ENCODE measurements at places on chromosomes 1 and 21.

GRCh38 chr1:110084227-110085078 is 14.0 kb upstream of the ALX3 start:
- ATAC-seq, result peak; percentile 71

- ATAC-seq, result no peak
Measured at GRCh38 chr1:29352719-29353420, 116.5 kb downstream of the PTPRU start.

GRCh38 chr1:118948351-118948750 is 39.8 kb downstream of the TBX15 start:
- no peak for ATAC-seq

- no peak for ATAC-seq
Measured at GRCh38 chr1:2452201-2452931, 23.7 kb upstream of the PLCH2 start.

- ATAC-seq, result no peak
Measured at GRCh38 chr21:45922648-45923047, 58.9 kb upstream of the COL6A1 start.

DNA sequence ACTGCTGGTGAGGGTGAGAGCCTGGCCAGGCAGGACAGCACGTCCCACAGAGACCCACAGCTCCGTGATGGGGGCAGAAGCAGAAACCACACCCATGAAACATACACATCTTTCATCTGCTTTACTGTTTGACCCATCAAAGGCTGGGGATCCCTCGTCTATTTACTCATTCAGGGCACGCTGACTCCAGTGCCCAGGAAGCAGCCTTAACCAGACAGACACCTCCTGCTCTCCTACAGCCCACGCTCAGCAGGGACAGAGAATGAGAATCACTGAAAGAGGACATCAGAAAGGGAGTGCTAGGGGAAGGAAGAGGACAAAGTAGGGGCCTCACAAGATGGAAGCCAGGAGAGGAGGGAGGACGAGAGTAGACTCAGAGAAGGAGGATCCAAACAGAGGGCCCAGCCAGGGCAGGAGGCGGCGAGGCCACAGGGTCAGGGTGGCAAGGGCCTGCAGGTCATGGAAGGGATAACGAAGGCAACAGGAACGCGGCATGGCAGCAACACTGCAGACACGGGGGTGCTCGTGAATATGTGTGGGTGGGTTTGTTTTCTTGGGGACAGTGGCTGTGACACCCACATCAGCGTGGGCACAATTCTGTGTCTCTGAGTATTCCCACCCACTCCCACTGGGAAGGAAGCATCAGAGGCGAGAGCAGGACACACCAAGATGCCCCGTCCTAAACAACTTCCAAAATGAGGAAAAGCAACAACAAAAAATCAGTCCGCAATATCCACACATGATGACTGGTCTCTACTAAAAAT is 15.4 kb upstream of the NADK start:
- no peak for ATAC-seq

GRCh38 chr1:161021970-161022353 is 1.0 kb upstream of the F11R start:
- ATAC-seq, result peak; percentile 51

DNA sequence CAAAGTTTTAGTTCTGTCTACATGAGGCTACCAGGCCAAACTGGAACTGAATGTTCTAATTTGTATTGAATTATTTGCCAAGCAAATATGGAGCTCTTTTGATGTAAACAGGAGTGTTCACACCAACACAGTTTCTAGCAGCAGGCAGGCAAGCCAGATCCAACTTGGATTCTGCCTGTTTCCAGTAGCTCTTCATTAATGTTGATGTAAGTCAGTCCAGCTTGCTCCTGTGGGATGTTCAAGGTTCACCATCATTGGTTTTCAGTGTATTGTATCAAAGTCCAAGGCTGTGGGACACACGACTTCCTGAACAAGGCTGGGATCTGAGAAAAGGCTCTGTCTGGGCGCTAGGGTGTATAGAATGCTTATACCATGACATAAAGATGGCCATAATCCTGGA is 68.1 kb downstream of the PAPPA2 start:
- ATAC-seq, result no peak

DNA sequence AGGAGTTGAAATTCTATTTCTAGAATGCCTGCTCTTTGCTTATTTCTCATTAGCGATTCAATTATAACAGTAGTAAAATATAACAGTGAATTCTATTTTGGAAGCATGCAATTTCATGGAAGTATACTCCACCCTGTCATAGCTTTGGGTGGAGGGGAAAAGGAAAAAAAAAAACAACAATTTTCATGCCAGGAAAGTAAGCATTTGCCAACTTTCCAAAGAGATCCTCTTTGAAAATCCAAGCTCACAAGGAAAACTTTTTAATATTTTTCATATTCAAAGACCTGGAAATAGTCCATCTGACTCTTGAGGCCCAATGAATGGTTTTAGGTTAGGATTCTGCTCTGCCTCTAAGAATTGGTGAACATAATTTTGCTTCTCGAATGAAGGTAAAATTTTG is 134.5 kb downstream of the PTPN14 start:
- no peak for ATAC-seq

- ATAC-seq, result no peak
Measured at GRCh38 chr1:244361764-244362473, 89.8 kb downstream of the ADSS2 start.

DNA sequence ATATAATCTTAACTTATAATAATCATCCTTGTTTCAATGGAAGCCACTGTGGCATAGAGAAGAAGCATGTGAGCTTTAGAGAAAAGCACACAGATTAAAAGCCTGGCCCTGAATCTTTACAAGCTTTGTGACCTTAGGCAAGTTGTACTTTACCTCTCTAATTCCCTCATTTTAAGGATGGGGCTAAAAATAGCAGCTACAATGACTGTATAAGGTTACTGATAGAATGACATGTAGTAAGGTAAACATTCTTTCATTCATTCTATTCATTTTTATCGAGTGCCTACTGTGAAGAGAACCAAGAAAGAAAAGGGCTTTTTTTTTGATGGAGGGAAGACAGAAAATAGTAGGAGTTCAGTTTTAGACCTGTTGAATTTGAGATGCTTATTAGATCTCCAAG is 25.6 kb downstream of the CDKN2C start:
- no peak for ATAC-seq

GRCh38 chr1:244431166-244431565 is 20.5 kb downstream of the ADSS2 start:
- ATAC-seq, result no peak

DNA sequence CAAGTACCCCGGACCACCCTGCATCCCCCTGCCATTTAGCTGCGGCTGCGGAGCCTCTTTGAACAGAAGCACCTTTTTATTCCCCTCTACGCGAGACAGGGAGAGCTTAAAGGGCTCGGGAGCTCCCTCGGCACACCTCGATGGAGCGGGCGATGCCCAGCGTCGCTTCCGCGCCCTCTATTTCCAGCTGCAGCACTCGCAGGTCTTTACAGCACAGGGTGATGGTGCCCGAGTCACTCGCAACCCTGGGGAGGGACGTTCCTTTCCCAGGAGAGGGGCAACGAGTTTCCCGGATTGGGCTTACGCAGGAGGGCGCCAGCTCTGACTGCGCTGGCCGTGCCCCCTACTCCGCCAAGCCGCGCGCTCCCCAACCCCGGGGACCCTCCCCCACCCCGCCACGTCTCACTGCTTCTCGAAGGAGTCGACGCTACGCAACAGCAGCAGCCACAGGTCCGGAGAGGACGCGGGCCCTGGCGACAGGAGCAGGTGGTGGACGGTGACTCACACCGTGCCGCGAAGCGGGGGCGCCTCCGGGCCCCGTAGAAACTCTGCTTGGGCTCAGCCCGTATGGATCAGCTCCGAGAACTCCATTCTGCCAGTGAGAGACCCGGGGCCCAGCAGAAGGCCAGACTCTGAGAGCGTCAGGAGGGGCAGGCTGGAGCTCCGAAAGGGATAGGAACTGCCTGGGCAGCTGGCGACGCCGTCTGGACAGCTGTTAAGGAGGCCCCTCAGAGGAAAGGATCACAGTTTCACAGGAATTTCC is 5.8 kb upstream of the FAM167B start:
- peak; percentile 70 for ATAC-seq

DNA sequence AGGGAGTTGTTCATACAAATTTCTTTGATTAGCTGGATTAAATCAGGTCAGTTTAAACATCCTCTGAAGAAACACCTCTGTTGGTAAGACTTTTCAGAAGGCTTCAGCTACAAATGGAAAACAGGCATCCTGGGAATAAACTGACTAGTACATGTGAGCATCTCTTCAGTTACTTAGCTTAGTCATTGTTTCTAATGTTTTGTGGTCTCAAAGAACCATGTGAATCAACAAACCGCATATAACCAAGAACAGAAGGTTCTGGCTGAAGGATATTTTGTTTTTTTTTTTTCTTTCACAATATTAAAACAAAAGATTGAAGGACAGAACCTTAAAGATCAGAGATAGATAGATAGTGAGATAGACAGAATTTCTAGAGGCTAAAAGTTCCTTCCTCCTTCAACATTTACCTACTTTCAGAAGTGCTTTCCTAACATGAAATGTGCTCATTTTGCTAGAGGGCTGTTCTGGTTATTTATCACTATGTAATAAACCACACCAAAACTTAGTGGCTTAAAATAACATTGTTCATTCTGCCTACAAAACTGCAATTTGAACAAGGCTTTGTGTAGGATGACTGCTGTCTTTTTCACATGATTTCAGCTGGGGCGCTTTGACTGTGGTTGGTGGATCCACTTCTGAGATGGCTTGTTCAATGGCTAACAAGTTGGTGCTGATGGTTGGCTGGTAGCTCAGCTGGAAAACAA is 119.8 kb upstream of the PTGFR start:
- ATAC-seq, result no peak

- ATAC-seq, result no peak
Measured at GRCh38 chr1:198101716-198102453, 54.9 kb upstream of the NEK7 start.

GRCh38 chr1:201023920-201024624 is 558 bp upstream of the KIF21B start:
- no peak for ATAC-seq

- ATAC-seq, result no peak
Measured at GRCh38 chr21:46393451-46393940, 65.2 kb upstream of the DIP2A start.

GRCh38 chr1:33150522-33150921 is 31.3 kb downstream of the TRIM62 start:
- ATAC-seq, result no peak

DNA sequence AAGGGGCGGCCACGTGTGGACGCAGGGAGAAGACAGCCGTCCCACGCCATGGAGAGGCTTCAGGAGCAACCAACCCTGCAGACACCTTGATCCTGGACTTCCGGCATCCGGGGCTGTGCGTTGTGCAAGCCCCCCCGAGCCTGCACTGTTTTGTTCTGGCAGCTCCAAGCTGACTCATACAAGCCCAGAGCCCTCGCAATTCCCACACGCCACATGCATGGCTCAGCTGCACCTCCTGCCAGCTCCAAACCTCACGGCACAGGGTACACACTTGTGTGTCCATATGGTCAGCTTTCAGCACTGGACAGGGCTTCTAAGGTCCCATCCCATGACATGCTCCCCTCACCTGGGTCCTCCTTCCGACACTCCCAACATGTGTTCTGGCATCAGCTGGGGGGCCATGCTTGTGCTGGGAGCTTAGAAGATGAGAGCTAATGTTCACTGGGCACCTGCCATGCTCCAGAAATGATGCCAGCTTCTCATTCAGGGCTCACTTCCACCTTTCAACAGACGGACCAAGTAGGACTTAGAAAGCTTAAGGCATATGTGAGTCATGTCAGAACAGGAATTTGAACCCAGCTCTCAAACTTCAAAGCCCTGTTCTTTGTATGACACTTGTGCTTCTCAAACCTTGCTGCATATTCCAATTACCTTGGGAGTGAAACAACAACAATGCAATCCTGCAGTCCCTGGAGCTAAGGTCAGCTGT is 137.3 kb downstream of the PGBD5 start:
- no peak for ATAC-seq

DNA sequence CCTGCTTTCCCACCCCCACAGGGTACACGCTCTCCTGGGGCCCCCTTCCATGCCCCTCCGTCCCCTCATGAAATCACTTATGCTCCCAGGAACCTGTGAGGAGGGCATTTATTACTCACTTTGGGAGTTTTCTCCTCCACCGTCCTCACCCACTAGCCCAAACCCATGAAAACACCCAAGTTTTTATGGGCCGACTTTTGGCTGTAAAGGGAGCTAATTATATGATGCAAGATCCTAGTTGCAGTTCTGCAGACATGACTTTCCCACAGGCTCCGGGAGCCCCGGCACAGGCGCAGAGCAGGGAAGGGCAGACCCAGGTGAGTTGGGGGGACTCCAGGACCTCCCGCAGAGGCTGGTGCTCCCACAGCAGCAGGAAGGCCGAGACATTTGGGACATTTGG is 29.7 kb downstream of the EPHA2 start:
- no peak for ATAC-seq

- no peak for ATAC-seq
Measured at GRCh38 chr1:92884195-92884594, 52.4 kb downstream of the RPL5 start.

GRCh38 chr1:117286145-117286544 is 75.4 kb upstream of the VTCN1 start:
- no peak for ATAC-seq

DNA sequence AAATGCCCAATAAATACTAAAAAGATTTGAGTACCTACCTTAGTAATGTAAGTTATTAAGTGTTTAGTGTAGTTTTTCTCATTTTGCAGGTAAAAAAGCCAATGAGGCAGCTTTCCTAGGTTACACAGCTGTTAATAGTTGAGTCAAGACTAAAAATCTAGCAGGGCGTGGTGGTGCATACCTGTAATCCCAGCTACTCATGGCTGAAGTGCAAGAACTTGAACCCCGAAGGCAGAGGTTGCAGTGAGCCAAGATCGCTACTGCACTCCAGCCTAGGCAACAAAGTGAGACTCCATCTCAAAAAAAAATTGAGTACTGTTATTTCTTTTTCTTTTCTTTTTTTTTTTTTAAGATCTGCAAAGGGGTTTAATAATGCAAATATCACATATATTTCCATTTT is 7.7 kb downstream of the YBX1 start:
- ATAC-seq, result no peak

GRCh38 chr1:48333316-48333715 is 110.8 kb downstream of the SLC5A9 start:
- no peak for ATAC-seq

- no peak for ATAC-seq
Measured at GRCh38 chr1:234369033-234369430, 4.2 kb upstream of the COA6 start.

- ATAC-seq, result peak; percentile 46
Measured at GRCh38 chr1:9196129-9197040, 38.2 kb upstream of the H6PD start.

- ATAC-seq, result no peak
Measured at GRCh38 chr1:19569786-19570185, 74.3 kb upstream of the NBL1 start.

Measured in activated CD4-positive, CD25-positive, alpha-beta regulatory T cell treated with anti-CD3 and anti-CD28 coated beads, Interleukin-2, amount 50 U/mL, for 24 hours (primary cell).